Skin of body (tissue), 3 donors: ENCODE measurements at places on chromosomes 4 and X. TPM values are rescaled to one million over a fixed set of nuclear protein-coding genes. Genes with fewer than 3 reads are reported as not detected.
A peak's percentile ranks its signal among the peaks of the same experiment; 100 is the strongest.

- DNase-seq, result no peak
Observed at GRCh38 chrX:111847491-111848133, 28.4 kb upstream of the TRPC5OS start.

GRCh38 chr4:160251522-160252170, 1148.8 kb downstream of the RAPGEF2 start:
- DNase-seq, result peak; percentile 2

DNA sequence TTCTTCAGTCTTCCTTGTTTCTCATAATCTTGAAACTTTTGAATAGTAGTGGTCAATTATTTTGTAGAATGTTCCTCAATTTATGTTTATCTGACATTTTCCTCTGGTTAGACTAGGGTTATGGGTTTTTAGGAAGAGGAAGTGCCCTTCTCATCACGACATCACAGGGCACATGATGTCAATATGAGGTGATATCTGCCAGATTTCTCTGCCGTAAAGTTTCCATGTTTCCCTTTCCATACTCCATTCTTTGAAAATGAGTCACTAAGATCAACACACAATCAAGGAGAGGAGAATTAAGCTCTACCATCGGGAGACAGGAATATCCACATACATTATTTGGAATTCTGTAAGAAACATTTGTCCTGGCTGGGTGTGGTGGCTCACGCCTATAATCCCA, 28.4 kb downstream of the RP2 start:
- no peak for DNase-seq

GRCh38 chr4:105587841-105588240, 35.4 kb downstream of the ARHGEF38 start:
- no peak for DNase-seq

Gene FDCSP
- total RNA-seq, result not detected

Gene TCP11X2
- total RNA-seq, result not detected

Gene SUV39H1
- total RNA-seq, result 2.2 TPM

GRCh38 chr4:113610537-113610936, 151.0 kb downstream of the CAMK2D start:
- DNase-seq, result no peak

DNA sequence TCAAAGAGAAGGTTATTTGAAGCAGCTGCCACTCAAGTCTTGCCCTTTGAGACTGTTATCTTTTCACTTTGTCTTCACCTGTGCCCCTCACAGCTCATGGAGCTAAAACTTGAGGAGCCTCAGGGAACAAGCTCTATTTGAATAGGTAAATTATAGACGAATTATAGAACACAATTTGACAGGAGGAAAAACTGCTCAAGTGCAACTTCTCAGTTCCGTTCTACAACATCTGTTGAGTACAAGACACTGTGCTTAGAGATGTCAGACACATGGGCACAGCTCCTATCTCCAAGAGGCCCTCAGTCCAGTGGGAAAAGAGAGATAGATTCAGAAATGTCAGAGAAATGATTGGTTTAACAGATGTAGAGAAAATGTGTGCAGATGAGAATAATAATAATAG, 5.1 kb downstream of the PPP1R2C start:
- DNase-seq, result no peak

Gene ESX1
- total RNA-seq, result not detected

GRCh38 chr4:68673143-68673542, 2.7 kb upstream of the UGT2B15 start:
- DNase-seq, result no peak

DNA sequence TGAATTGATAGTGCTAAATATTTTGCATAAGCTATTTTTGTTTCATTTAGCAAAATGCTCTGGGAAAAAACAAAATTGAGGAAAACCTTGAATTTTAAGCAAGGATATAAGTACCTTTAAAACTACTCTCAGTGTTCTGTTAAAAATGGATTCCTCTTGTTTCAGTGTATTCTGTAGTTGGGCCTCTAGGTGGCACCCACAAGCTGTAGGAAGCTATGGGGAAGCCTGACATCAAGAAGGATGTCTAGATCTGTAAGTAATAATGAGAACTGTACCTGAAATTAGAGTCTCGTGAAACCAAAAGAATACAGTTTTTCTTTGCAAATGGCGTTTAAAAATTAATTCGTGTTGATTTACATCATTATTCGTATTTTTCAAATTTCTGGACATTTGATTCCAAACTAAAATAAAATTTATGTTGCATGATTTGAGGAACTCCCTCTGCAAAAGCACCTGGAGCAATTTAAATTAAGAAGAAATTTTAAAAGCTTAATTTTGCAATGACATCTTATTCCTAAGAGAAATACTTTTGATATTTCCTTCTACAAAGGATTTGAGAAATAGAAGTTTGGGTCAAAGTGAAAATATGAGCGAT, 51.2 kb downstream of the TMPRSS11E start:
- peak; percentile 22 for DNase-seq

DNA sequence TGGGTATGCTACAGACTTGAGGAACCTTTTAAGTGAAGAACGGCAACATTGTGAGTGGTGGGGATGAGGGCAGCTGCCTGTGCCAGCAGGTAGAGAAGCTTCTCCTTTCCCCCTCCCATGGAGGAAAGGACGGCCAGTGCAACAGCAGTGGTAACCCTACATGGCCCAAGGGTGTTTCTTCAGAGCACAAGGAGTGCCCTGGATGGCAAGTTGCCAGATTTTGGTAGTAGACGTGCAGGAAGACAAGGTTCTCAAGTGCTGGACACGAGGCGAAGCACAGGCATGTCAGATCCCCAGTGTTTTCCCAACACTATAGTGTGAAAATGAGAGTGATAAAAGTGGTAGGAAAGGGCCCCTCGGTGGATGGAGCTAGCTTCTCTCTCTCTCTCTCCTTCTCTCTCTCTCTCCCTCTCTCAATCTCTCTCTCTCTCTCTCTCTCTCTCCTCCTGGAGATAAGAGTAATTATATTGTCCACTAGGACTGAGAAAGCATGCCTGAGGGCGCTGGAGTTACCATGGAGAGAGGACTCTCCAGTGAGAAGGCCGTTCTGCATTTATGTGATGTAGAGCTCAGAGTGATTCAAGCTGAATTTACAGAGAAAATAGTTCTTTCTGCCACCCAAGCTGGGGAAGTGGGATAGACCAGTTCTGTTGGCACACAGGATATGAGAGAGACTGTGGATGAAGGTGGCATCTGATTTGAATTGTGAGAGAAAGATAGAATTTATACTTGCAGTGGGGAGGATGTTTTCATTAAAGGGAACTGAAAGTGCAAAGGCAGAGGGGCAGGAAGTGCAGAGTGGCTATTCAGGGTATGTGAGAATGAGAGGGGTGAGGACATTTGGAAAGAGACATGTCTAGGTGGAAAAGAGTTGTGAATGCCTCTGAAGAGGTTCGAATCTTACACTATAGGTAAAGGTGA, 25.7 kb upstream of the TRPC3 start:
- no peak for DNase-seq

- DNase-seq, result no peak
Observed at GRCh38 chr4:48071191-48071590, 54.6 kb downstream of the NIPAL1 start.

Gene MAGEA10
- not detected for total RNA-seq

GRCh38 chrX:153728951-153729631, 4.4 kb downstream of the ABCD1 start:
- DNase-seq, result no peak

- no peak for DNase-seq
Observed at GRCh38 chr4:153481478-153481877, 15.3 kb downstream of the TMEM131L start.

Gene TLR1
- total RNA-seq, result 12.6 TPM

DNA sequence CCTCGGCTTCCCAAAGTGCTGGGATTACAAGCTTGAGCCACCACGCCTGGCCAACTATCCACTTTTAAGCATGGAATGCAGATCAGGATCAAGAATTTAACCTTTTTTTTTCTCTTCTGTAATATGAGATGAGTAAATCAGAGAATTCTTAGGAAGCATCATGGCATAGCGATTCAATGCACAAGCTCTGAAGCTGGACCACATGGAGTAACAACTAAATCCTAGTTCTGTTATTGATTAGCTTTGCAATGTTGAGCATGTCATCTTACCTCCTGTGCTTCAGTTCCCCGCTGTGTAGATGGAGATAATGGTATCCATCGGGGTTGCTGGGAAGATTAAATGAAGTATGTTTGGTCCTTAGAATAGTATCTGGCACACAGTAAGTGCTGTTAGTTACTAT, 1.9 kb upstream of the SNX25 start:
- DNase-seq, result no peak
